Karpas-422 (cell line): ENCODE measurements at places on chromosomes 11 and 22. TPM values are rescaled to one million over a fixed set of nuclear protein-coding genes. Genes with fewer than 3 reads are reported as not detected.
A peak's percentile ranks its signal among the peaks of the same experiment; 100 is the strongest.

Gene TMEM191C
- 1.1 and 1.2 TPM in 2 replicates for total RNA-seq

Gene PAMR1
- total RNA-seq = not detected in 2 replicates

Gene OR6M1
- total RNA-seq = not detected in 2 replicates

Gene ZNF280B
- 2.5 and 10.3 TPM in 2 replicates for total RNA-seq

Gene TYMP
- 1.8 and 5.0 TPM in 2 replicates for total RNA-seq

Gene SPECC1L
- total RNA-seq = 33.7 and 35.1 TPM in 2 replicates

DNA sequence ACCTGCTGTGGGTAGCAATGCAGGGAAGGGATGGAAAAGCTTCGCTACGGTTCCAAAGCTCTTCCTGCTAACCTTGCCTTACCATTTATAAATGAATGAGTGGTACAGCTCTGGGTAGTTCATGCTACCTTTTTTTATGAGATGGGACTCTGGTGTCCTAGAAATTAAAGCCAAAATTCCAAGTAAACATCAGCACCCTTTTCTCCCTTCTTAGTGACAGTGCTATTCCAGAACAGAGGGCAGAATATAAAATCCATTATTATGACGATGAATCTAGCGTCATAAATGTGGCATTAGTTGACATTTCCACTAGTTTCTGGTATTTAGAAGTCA lies 447 bp upstream of the SVIP start:
- DNase-seq = no peak

DNA sequence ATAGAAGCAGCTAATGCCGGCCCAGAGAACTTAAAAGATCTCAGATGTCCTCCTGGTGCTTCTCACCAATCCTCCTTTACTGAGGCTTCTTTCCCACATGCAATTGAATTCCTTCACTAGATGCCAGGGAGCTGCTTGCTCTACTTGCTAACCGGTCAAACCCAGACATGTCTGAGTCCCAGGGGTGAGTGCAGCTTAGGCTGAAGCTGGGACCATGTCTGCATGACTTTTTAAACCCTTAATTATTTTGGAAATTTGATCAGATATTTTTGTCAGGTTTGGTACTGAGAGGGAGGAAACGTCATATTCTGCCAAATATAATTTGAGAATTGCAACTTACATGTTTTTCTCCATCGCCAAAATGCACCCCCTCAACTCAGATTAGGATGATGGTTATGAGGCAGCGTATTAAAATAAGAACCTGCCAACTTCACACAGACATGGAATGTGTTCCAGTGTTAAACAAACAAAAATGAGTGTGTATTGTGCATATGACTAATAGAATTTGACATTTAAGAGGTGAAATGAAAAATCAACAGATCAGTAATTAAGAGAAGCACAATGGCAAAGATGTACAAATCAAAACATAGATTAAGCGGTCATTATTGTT lies 529.5 kb downstream of the ETS1 start:
- DNase-seq = no peak

- no peak for DNase-seq
These were observed 540.0 kb downstream of the SOX6 start for GRCh38 chr11:15816260-15816871.

- no peak for DNase-seq
These were observed 56.5 kb upstream of the IGLL5 start for GRCh38 chr22:22830957-22831688.

- DNase-seq = peak; percentile 68
These were observed 28.6 kb upstream of the POU2AF1 start for GRCh38 chr11:111407652-111408051.

- no peak for DNase-seq
These were observed 118.0 kb downstream of the SNX19 start for GRCh38 chr11:130798280-130798679.

GRCh38 chr11:94469416-94469815 lies 24.2 kb downstream of the MRE11 start:
- no peak for DNase-seq

DNA sequence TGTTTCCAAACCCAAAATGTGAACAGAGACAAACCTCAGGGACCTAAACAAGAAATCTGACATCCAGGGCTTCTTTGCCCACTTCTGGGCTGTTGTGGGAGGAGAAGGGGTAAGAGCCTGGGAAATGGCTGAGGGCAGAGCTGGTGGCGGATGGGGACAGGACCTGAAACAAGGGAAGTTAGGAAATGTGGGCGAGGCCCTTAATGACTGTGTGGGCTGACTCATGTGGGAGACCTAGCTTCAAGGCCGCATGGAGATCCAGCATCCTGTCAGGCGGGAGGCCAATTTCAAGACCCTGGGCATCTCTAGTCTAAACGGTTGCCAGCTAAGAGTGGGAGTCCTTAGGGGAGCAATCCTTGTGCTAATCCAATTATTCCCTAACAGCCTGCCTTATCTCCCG lies 2.1 kb upstream of the OAF start:
- no peak for DNase-seq

GRCh38 chr22:23497016-23497885 lies 82.8 kb downstream of the IGLL1 start:
- DNase-seq = no peak
